HS-27A (cell line): ENCODE measurements at places on chromosomes 1 and 21.

GRCh38 chr1:107941123-107941522, 23.9 kb downstream of the VAV3 start:
- DNase-seq = no peak

DNA sequence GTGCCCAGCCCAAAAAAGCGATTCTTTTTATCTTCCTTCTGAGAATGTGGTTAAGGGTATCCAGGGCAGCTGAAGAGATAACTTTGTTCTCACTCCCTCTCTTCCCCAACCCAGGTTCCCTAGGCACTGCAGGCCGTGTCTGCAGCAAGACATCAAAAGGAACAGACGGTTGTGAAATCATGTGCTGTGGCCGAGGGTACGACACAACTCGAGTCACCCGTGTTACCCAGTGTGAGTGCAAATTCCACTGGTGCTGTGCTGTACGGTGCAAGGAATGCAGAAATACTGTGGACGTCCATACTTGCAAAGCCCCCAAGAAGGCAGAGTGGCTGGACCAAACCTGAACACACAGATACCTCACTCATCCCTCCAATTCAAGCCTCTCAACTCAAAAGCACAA, 11.4 kb downstream of the WNT2B start:
- no peak for DNase-seq

GRCh38 chr1:205715628-205716027, 34.4 kb downstream of the NUCKS1 start:
- DNase-seq = no peak

DNA sequence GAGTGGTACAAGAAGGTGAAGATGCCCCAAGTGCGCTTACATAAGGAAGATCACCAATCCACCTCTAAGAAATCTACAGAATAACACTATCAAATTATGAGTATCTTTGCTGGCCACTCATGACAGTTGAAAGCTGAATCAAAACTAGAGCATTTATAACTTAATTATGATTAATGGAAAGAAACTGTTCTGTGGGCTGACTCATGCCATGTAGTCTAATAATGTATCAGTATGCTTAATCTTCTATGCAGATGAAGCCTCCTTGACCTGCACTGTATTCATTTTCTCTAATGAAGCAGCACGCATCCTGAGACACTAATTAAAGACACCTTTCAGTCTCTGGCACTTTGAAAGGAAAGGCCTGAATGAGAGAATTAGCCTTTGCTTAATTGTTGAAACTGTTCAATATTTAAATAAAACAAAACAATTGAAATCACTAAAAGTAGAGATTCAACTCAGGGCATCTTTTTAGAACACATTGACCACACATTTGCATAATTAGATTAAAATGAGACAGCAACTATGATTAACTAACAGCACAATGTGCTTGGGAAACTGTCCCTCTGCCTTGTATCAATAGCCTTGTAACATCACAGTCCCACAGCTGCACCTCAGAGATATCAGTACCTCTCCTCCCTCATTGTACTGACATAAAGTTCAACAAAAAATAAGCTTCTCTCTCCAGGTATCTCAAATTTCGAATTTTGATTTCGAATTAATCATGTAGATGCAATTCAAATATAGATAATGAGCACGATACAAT, 105.6 kb downstream of the NTPCR start:
- DNase-seq = no peak

DNA sequence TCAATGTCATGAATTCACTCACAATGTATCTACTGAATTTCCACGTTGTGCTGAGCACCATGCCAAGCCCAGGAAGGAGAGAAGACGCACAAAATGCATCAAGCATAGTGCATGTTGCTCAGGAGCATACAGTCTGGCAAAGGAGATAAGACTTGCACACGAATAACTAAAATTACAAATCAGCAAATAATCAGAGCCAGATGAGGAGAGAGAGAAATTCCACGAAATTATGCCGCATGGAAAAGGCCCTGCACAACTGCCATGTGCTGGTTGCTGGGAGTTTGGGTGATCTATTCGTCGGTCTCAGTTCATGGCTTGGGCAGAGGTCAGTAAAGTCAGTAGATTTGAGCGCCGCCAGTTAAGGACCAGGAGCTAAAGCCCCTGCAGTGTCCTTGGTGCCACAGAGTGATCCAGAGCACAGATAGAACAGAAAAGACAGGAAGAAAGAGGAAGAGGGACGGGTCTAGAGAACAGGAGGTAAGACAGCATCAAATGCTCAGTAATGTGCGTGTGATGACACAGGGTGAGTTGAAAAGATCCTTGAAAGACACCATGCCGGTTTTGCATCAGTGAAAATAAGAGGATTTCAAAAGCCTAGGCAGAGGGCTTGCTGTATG, 55.1 kb upstream of the ZNF281 start:
- DNase-seq = no peak

DNA sequence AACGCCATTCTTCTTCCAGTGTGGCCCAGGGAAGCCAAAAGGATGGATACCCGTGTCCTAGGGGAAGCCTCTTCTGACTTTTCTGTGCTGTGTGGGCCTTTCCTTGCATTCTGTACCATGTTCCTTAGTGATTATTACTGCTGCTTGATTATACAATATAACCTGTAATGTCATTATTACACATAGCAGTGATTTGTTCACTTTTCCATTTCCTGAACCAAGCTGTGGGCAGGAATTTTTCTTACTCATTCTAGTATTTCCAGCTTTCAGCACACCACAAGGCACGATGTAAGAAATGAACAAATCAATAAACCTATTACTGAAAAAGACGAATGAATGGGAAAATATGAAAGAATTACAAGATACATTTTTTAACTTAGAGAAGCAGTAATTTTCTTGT, 8.4 kb upstream of the USP33 start:
- no peak for DNase-seq

DNA sequence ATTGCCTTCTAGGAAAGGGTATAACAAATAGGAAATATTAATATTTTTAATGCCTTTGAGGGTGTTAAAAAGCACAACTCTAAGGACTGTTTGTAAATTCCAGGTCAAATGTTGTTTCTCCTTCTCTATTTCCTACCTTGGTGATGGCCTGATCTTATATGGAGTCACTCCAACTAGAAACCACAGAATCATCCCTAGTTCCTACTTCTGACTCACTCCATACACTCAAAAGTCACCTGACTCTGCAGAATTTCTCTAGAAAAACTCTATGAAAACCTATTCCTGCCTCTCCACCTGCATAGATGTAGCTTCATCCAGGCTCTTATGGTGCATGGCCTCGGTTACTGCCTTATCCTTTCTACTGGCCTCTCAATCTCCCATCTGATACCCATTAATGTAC, 14.5 kb downstream of the RGS4 start:
- DNase-seq = no peak

DNA sequence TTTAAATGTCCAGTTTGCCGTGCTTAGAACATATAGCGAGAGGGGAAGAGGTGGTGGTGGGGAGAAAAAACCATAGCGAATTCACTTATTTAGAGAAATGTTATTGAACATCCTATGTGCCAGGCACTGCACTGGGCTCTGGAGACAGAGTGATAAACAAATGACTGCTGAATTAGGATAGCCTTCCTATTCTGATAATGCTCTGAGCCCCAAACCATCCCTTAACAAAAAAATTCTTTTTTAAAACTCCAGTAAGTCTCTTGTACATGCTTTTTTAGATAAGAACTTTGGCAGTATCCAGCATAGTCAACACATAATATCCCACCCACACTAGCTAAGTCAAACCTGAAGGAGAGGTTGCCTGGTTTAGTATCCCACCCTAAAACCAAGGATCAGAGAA, 8.5 kb downstream of the SZT2 start:
- DNase-seq = no peak

- no peak for DNase-seq
Measured at GRCh38 chr1:20284046-20284445, 6.6 kb upstream of the VWA5B1 start.

DNA sequence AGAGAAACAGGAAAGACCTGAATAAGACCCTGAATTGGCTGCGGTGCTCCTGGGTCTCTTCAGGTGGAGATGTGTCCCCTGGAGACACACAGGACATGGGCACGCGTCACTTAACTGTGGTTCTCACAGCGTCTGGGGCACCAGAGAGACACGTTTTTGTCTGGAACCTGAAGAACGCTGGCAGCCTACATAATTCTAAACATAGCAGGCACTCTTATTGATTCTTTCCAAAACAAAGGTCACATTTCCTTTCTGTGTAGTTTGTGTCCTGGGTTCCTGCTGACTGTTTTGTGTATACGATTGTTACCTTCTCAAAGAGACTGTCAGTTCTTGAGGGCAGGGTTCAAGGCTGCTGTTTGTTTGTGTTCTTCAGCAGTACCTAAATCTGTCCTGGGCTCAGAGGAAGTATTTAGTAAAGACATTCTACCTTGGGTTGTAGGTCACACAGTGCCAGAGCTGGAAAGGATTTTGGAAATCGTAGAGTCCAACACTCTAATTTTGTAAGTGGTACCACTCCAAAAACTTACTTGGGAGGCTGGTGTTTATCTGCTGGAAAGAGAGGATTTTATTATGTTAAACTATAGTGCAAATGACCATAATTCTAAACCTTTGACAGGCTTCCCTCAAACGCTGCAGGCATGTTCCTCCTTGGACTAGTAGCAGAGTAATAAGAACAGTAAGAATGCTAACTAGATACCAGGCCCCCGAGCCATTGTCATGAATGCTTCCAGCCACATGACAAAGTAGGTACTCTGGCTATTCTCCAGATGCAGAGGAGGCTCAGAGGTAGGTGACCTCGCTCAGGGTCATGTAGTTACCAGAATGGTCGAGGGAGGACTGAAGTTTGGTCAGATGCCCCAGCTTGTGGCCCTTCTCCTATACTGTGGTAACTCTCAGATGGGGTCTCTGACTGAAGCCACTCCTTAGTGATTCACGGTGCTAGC, 164.3 kb downstream of the DHRS3 start:
- DNase-seq = no peak

- DNase-seq = no peak
Measured at GRCh38 chr1:94069919-94070285, 51.0 kb downstream of the ABCA4 start.

DNA sequence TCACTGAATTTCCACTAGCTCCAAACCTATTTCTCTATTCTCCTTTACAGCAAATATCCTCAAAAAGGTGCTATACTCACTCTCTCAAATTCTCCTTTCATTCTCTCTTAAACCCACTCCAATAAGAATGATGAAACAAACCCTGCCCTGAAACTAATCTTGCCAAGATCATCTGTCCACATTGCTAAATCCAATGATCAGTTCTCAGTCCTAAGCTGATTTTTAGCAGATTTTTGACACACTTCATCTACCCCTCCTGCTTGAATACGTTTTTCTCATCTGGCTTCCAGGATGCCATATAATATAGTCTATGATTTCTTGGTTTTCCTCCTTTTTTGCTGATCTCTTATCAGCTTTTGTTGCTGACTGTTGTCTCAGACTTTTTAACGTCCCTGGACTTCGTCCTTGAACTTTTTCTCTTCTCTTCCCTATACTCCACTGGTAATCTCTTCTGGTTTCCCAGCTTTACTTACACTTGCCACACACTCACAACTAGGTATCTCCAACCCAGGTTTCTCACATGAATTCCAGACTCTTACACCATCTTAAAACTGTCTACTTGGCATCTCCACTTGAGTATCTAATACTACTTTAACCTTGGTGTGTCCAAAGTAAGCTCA, 35.3 kb downstream of the RERE start:
- DNase-seq = no peak

GRCh38 chr1:184590163-184590750, 164.4 kb downstream of the EDEM3 start:
- no peak for DNase-seq

DNA sequence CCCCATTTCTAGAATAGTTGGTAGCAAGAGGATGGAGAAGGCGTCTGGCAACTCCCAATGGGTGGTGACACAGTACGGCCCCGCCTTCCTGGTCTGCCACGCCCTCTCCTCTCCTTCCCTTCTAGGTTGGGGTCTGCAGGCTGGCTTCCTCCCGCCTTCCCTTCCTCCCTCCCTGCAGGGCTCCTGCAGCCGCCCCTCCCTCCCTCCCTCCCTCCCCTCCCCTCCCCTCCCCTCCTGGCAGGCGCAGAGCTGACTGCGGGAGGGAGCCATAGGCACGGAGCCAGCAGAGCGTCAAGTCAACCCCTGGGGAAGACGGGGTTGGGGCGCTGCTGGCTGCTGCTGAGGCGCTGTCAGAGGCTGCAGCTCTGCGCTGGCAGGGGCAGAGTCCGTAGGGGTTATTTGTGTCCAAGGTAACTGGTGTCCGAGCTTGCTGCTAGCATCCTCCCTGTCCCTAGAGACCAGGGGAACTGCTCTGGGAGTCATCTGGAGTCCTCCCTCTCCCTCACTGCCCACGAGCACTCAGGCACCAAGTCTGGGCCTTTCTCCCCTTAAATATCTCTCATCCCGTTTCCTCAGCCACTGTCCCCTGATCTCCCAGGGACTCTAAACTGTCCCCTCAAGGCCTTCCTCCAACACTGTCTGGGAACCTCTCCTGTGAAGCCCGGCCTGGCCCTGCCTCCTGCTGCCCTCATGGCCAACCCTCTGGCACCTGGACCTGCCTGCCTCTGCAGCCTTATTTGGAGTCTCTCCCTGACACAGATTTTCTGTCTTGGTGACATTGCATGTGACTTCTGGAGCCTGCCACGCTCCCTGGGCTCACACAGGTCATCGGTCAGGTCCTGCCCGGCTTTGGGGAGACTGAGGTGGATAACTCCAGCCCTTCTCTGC, 57.4 kb upstream of the ACOT11 start:
- no peak for DNase-seq

DNA sequence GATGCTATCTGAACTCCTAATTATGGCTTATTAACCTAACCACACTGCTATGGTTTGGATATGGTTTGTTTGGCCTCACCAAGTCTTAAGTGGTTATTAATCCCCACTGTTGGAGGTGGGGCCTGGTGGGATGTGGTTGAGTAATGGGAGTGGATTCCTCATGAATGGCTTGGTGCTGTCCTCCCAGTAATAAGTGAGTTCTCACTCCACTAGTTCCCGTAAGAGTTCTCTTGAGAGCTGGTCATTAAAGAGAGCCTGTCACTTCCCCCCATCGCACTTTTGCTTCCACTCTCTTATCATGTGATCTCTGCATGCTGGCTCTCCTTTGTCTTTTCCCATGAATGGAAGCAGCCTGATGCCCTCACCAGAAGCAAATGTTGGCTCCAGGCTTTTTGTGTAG, 328.8 kb downstream of the PLA2G4A start:
- peak; percentile 1 for DNase-seq

GRCh38 chr1:197526736-197527371, 248.4 kb downstream of the DENND1B start:
- no peak for DNase-seq

DNA sequence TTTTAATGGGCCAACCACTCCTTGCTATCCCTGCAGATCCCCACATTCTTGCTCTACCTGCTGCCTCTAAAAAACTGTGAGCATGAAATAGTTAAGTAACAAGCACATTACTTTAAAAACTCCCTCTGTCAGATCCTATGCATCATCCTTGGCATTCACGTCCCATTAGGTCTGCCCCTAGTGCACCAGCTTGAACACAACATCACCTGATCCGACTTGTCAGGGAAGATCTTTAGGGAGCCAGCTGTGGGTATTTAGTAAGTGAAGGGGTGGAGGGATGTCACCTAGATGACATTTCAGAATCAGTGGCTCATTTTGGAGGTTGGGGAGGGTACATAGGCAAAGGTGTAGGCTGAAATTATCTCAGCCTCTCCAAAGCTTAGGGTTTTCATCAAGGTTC, 33.5 kb downstream of the RXRG start:
- no peak for DNase-seq
